ENCODE measurements at places on chromosomes 4 and X. TPM values are rescaled to one million over a fixed set of nuclear protein-coding genes. Genes with fewer than 3 reads are reported as not detected.

The SPANXC gene
- not detected for total RNA-seq

DNA sequence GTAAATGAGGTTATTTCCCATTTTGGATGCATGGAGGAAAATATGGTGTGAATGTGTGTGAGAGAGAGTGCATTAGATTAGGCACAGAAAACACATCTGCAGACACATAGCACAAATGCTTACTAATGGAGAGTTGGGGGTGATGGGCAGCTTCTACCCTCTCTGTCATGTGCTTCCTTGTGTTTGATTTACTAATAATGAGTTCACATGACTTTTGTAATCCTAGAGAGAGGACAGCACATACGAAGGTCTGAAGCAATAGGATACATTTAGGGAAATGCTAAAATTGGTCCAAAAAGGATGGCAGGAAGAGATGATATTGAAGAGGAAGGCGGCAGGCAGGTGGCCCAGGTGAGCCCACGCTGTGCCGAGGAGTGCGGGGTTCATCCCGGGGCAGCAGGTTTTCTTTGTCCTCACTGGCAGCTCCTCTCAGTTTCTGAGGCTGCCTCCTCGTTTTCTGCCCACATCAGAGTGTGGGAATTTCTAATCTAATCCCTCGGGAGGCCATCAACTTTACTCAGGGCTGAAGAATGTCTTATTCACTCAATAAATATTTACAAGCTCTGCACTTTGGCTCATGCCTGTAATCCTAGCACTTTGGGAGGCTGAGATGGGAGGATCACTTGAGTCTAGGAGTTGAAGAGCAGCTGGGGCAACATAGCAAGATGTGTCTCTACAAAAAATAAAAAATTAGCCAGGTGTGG is 15.9 kb upstream of the MAP9 start:
- peak; percentile 53 for DNase-seq
- H3K27me3 ChIP-seq: no peaks in the 10 kb centered on the region
- no peaks in the 10 kb centered on the region for H3K36me3 ChIP-seq
- H3K27ac ChIP-seq: no peak overlapping the region
- H3K4me3 ChIP-seq: no peak overlapping the region

GRCh38 chr4:177386278-177386815 is 55.9 kb downstream of the AGA start:
- H3K27me3 ChIP-seq: no peaks in the 10 kb centered on the region
- H3K36me3 ChIP-seq: no peaks in the 10 kb centered on the region
- DNase-seq: no peak
- peaks cover 13% of the 10 kb centered on the region for H3K4me1 ChIP-seq
- no peak overlapping the region for H3K4me3 ChIP-seq

- no peak overlapping the region for H3K4me3 ChIP-seq
- H3K4me1 ChIP-seq: no peaks in the 10 kb centered on the region
- DNase-seq: no peak
- no peak overlapping the region for H3K27ac ChIP-seq
These were observed 54.8 kb downstream of the CASP6 start for GRCh38 chr4:109648266-109648996.

DNA sequence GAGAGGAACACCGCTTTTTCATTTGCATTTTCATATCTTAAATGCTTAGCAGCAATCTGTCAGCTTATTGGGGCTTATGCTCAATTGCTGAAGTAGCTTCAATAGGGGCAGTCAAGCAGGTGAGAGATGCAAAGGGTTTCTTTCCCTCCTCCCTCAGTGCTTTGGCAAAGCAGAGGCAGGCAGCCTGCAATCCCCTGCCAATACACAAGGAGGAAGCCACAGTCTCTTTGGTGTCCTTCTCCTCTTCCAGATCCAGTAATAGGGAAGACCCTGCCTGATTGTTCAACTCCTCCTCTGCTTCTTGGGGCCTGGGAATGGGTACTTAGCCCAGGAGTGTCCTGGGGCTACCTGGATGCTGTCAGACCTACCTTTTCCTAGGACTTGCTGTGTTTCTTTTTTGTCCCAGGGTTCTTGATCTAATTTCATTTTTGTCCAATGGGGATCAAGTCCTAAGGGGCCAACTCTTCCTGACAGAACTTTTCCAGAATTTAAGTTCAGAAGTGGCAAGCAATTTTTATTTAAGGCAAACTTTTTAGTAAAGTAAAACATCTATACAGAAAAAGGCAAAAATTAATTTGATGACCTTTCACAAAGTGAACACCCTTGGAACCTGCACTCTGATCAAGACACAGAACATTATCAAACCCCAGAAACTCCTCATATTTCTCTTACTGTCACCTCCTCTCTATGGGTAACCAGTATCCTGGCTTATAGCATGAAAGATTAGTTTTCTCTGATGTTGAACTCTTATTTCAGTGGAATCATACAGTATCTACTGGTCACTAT is 260.3 kb downstream of the PPP3CA start:
- H3K36me3 ChIP-seq: 0 out of 2 replicates have a peak, but pooled peaks cover 8% of the 10 kb centered on the region
- H3K27me3 ChIP-seq: no peaks in the 10 kb centered on the region
- no peaks in the 10 kb centered on the region for H3K4me1 ChIP-seq
- DNase-seq: no peak
- H3K4me3 ChIP-seq: no peak overlapping the region

GRCh38 chrX:78384486-78384885 is 57.1 kb upstream of the CYSLTR1 start:
- no peak overlapping the region for H3K4me3 ChIP-seq
- H3K27me3 ChIP-seq: no peaks in the 10 kb centered on the region
- DNase-seq: no peak
- H3K36me3 ChIP-seq: no peaks in the 10 kb centered on the region

GRCh38 chrX:65034292-65034667 is 58.0 kb upstream of the ZC4H2 start:
- no peaks in the 10 kb centered on the region for H3K36me3 ChIP-seq
- peak overlapping the region; percentile 80 for H3K4me3 ChIP-seq
- H3K4me1 ChIP-seq: peaks cover 13% of the 10 kb centered on the region
- no peaks in the 10 kb centered on the region for H3K27me3 ChIP-seq
- peak; percentile 20 for DNase-seq
- H3K27ac ChIP-seq: peak overlapping the region; percentile 85
